Hindlimb muscle (tissue), 1 donor: ENCODE measurements at places on chromosomes 6 and 20.
A peak's percentile ranks its signal among the peaks of the same experiment; 100 is the strongest.

- DNase-seq, result no peak
Measured at GRCh38 chr6:43999628-44000027, 127.6 kb downstream of the MRPL14 start.

DNA sequence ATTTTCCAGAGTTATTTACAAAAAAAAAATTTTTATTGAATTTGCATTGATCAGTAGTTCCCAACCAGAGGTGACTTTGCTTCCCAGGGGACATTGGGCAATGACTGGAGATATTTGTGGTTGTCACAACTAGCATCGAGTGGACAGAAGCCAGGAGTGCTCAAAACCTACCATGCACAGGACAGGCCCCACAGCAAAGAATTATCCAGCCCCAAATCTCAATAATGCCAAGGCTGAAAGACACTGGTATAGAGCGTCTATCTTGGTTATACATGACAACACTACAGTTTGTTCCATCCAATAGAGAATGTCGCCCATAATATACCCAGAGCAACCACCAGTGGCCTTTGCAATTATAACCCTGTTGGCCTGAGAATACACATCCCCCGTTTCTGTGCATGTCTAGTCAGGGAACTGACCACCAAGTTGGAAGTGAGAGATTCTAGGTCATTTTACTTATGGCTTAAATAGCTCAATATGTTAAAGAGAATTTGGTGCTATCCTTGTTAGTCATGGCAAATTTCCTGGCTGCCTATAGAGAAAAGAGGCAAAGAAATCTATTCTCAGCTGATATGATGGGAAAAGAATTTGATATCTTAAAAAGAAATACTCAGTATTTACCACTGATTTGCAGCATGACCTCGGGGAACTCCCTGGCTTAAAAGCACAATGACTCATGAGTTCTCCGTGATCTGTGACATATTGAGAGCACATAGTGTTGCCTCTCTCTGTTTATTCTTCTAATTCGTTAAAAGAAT lies 76.0 kb upstream of the ADTRP start:
- DNase-seq, result no peak

DNA sequence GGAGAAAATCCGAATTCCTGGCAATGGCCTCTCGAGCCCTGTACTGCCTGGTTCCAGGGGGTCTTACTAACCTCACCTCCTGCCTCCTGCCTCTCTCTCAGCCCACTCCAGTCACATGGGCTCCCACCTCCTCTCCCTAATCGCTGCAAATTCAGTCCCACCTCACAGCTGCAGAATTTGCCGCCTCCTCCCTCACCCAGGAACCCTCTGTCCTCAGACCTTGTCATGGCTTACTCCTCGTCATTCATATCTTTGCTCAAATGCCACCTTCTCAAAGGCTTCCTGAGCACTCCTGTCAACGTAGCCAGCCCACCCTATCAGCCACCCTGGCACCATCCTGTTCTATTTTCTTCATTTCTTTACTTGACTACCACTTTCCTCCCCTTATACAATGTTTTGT lies 89.0 kb downstream of the SLC2A10 start:
- no peak for DNase-seq

DNA sequence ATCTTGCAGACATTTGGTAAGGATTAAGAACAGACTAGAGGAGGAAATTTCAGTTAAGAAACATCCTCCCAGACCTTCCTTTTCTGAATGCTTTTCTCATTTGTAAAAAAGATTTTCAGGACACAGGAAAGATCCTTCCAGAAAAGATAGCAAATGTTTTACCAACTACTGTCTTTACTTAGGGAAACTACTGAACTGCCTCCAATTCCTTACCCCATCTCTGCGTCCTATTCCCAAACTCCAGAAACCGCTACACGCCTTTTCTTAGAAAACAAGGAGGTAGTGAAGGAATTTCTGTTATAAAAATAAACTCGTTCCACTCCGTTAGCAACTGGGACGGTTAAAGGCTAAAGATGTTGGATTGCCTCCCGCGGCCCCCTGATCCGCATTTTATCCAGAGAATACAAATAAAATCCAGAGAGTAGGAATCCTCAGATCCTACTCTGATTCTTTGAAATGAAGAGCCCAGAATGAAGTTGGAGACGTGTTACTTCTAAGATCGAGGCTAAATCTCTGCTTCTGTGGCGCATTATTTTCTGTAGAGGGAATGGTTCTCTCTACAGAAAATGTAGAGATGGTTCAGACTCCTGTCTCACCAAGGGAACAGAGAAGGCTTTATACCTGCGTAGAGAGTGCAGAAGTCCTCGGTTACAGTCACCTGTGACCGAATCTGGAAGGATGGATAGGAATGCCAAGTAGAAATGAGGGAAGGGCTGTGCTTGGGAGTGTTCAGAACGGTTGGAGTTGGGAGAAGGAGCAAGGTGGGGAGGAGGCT lies 133.0 kb downstream of the GPX5 start:
- DNase-seq, result no peak

DNA sequence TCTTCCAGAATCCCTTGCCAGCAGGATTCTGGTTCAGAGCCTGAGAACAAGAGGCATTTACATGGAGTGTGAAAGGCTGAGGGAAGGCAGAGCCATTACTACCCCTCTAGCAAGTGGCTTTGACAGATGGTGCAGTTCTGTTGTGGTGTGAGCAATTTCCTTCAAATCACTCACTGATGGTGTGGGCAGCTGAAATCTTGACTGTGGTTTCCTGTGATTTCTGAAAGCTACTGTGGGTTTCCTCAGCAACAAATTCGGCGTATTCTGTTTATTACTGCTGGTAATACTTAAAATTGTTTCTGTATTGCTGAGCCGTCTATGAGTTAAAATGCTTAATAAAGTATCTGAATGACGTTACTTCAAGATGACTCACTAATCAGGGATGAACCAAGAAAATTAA lies 181.5 kb upstream of the TCF21 start:
- DNase-seq, result no peak

DNA sequence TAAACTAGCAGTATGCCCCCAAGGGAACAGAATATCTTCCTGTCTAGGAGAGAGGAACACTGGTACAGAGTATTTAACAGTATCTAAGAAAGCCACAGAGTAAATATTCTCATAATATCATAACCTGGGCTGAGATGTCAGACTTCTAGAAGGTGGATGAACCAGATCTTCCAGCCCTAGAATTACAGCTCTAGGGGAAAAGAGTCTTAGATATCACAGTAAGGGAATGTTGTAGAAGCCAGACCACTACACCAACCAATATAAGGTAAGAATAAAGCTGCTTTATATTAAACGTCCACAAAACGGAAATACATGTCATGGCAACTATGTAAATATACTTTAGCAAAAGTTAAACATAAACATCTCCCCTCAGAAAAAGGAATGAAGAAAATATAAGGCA lies 12.4 kb downstream of the SERINC1 start:
- no peak for DNase-seq

GRCh38 chr6:52020945-52021570 lies 66.4 kb downstream of the PKHD1 start:
- DNase-seq, result peak; percentile 14

- DNase-seq, result no peak
Measured at GRCh38 chr6:42338744-42339222, 112.9 kb downstream of the TRERF1 start.

GRCh38 chr6:49551866-49552129 lies 1.3 kb downstream of the C6orf141 start:
- DNase-seq, result no peak

GRCh38 chr6:54988576-54988975 lies 142.0 kb downstream of the FAM83B start:
- DNase-seq, result no peak

- DNase-seq, result no peak
Measured at GRCh38 chr6:15553736-15554294, 109.0 kb downstream of the DTNBP1 start.

GRCh38 chr20:51462566-51463276 lies 79.8 kb downstream of the NFATC2 start:
- peak; percentile 82 for DNase-seq

GRCh38 chr6:88683734-88684133 lies 279.7 kb downstream of the RNGTT start:
- DNase-seq, result no peak

DNA sequence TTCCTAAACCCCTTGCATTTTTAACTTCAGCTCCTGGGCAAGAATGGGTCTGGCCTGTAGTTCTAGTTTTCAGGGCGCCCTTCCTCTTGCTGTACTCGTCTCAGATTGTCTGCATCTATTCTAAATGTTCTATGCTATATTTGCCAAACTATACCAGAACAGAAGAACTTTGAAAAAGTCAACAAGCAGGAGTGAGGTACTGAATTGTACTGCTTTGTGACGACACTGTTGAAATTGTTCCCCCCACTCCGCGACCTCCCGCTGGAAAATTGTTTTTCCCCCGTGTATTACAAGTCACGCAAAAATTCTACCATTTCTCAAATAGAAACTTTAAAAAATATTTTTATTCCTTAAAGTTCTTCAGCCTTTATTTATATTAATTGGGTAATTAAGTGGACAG lies 73.9 kb downstream of the CBFA2T2 start:
- DNase-seq, result no peak

GRCh38 chr6:158103228-158103627 lies 64.8 kb downstream of the SERAC1 start:
- no peak for DNase-seq

DNA sequence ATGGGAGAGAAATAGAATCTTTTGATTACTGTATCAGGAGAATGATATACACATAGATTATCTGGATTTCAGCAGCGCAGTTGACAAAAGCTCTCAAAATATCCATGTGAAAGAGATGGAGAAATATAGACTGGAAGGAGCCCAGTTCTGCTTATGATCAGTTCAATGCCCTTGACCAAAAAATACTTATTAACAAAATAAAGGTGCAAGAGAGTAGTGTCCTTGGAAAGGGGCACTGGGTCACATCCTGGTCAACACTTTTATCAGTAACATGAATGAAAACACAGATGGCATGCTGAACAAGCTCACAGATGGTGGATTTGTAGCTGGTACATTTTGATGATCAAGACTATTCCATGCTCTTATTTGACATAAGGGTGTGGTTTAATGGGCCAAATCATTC lies 63.9 kb upstream of the PLEKHG1 start:
- no peak for DNase-seq

- DNase-seq, result peak; percentile 77
Measured at GRCh38 chr20:36886859-36887751, 11.2 kb downstream of the TLDC2 start.

- DNase-seq, result no peak
Measured at GRCh38 chr6:168060521-168060931, 18.5 kb downstream of the FRMD1 start.

DNA sequence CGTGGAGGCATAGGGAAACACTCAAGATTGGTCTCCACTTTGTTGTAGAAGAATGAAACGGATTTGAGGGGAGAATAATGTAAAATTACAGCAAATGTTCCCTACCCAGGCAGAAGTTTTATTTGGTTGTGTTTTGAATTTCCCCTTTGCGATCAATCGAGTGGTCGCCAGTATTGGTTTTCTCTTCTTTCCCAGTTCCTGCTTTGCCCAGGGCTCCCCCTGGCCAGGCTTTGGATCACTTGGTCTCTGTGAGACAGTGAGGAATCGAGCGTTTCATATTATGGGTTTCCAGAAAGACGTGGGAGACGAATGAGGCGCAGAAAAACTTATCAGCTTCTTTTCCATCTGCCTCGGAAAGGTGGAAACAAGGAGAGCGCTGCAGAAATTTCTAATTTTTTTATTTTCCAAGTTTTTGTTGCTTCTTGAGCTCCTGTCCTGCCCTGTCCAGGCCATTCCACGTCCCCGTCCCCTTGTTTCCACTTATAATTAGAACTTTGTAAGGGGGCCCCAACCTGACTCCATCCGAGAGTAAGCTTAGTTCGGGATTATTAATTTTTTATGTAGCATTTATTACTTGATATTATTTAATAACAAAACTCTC lies 7.5 kb upstream of the TBX18 start:
- DNase-seq, result no peak

- DNase-seq, result no peak
Measured at GRCh38 chr6:106728296-106728870, 99.0 kb downstream of the QRSL1 start.

DNA sequence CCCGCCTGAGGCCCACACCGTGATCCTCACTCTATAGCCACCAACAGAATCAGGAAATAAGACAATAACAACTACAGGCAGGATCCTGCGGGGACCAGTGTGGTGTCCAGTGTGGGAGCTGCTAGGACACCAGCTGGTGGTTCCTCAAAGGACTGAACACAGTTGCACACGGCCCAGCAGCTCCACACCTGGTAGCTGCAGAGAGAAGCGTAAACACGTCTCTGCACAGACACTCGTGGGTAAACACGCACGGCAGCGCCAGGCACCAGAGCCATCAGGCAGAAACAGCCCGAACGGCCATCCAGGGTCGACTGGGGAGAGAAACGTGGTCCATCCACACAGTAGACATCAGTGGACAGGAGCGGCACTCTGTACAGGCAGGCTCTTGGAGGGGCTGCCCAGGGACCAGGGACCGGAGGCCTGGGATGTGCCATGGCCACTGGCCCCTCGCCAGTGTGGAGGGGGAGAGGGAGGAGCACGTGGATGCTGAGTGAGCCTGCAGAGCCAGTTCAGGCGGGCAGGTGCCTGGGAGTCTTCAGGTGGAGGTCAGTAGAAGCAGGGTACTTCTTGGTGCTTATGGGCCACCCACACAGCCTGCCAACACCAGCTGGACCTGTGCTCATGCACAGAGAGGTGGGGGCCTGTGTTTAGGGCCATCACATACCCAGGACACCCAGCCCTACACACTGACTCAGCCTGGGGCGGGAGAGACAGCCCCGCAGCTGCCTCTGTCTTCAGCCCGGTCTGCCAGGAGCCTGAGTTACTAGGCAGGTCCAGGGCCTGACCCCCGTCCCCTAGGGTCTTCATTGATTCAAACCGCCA lies 7.4 kb upstream of the LAMA5 start:
- no peak for DNase-seq

DNA sequence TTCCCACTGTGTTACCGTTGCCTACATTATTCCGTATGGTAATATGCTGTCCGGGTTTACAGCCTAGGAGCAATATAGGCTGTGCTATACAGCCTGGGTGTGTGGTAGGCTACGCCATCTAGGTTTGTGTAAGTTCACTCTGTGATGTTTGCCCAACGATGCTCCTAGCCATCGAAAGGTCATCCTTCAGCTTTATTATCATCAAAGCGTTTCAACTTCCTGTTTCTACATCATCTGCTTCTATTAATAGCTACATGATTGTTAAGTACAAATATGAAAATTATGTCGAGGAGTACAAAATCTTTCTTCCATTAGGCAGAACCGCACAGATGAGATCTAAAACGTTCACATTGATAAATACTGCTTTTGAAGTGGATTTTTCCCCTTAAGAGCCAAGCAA lies 69.9 kb downstream of the PPP1R14C start:
- DNase-seq, result no peak

DNA sequence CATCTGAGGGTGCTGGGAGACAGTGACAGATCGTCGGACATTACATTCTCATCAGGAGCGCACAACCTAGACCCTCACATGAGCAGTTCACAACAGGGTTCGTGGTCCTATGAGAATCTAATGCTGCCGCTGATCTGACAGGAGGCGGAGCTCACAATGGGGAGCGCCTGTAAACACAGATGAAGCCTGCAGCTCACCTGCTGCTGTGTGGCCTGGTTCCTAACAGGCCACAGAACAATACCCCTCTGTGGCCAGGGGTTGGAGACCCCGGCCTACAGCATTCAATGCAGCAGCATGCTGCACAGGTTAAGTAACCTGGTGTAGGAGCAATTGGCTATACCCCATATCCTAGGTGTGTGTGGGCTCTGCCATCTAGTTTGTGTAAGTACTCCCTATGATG lies 19.5 kb downstream of the ANKRD60 start:
- DNase-seq, result no peak

GRCh38 chr6:168452685-168453377 lies 11.8 kb downstream of the SMOC2 start:
- no peak for DNase-seq
